Bronchial epithelial cell (primary cell): ENCODE measurements at places on chromosomes 3 and 15. TPM values are rescaled to one million over a fixed set of nuclear protein-coding genes. Genes with fewer than 3 reads are reported as not detected.
A peak's percentile ranks its signal among the peaks of the same experiment; 100 is the strongest.

SLC27A2 gene
- total RNA-seq: 1.3 and 6.7 TPM in 2 replicates

SPATA12 gene
- total RNA-seq: under 0.01 TPM in 1 of 2 replicates, not detected in the other

- peak; percentile 40 for DNase-seq
Measured at GRCh38 chr15:76418352-76419140, 82.0 kb downstream of the ISL2 start.

- DNase-seq: no peak
Measured at GRCh38 chr3:69172058-69172457, 49.7 kb upstream of the LMOD3 start.

- no peak for DNase-seq
Measured at GRCh38 chr3:118229196-118229595, 805.5 kb downstream of the IGSF11 start.

KLHL40 gene
- total RNA-seq: not detected in 2 replicates

FBXO40 gene
- total RNA-seq: not detected in 2 replicates

CHRNA7 gene
- under 0.01 TPM in 2 replicates for total RNA-seq

DNA sequence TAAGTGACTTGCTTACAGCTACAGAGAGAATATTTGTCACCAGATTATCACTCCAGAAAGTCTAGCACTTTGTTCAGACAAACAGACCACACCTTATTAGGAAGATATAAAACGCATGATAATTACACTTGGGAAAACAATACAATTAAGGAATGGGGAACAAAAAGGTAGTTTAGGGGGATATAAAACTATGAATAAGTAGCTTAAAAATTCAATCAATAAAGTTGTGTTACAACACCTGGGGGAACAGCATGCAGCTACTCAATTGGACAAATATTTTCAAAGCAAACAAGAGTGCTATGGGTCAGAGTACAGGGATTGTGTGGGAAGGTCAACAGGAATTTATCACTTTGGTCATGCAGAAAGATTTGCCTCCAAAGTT, 15.1 kb downstream of the CLDN1 start:
- DNase-seq: peak; percentile 53

DNA sequence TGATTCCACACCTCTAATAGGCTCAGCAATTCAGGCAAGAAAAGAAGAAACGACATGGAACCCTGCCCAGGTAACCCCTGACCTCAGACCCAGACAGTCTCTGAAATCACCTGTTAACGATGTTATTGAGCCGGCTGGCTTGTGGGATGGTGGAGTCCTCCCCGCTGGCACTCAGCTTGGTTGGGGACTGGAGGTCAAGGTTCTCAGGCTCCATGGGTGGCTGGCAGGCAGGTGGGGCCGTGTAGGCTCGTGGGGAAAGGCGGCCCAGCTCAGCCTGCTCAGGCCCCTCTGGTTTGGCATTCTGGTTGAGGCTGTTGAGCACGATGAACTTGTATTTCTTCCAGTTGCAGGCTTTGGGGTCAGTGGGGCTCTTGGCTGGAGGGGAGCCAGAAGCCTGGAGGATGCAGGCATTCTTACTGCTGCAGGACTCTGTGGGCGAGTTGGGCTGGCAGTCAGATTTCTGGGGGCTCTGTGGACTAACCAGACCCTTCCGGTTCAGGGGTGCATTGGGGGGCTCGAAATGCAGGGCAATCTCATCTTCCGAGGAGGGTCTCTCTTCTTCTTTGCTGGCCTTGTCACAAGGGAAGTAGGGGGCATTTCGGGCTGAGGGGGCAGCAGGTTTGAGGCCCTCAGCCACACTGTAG, 16.2 kb downstream of the BCL6 start:
- DNase-seq: no peak

DNA sequence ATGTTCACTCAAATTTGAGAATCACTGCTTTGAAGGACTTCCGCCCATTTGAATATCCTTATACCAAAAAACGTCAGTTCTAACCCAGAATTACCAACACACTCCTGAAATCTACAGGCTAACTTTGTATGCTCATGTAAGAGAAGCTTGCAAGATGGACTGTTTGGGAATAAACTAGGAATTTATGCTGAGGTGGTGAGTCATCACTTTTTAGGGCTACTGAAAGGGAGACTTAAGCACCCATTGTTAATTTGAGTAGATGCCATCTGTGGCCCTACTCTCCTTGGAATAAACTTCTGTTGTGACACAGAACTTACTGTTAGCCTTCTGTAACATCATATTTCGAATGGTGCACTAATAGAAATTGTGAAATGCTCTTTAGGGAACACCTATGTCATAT, 74.6 kb downstream of the FGF12 start:
- peak; percentile 5 for DNase-seq

- no peak for DNase-seq
Measured at GRCh38 chr15:74315626-74316025, 51.8 kb downstream of the CYP11A1 start.

GRCh38 chr15:69236505-69236904, 62.2 kb upstream of the PAQR5 start:
- peak; percentile 86 for DNase-seq

ERC2 gene
- under 0.01 and 0.13 TPM in 2 replicates for total RNA-seq

DNA sequence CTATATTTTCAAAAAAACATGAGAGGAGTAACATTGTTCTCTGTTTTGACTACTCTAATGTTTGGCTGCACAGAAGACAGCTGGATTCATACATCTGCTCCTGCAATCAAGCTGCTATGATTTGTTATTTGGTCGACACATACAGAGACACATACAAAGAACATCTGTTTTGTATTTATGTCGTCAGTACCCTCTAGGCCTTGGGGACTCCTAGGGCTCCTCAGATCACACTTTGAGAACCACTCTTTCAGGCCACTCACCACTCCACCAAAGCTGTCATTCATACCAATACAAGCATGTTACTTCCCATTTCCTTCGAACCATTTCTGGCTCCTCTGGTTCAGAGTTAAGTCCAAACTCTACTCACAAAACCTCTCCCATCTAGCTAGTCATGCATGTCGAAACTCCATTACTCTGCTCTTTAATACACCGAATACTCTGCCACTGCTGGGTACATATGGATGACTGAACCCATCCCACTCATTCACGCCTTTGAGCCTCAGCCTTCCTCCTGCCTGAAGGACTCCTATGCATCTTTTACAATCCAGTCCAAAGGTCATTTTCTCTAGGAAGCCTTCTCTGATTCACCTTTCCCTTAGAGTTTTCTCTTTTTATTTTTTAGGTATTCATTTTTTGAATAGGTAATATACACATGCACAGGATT, 102.9 kb upstream of the ARHGEF3 start:
- DNase-seq: no peak

VPS33B gene
- total RNA-seq: 10.5 and 12.2 TPM in 2 replicates

CHRNA5 gene
- total RNA-seq: 1.3 and 2.4 TPM in 2 replicates

GNB4 gene
- 10.9 and 15.8 TPM in 2 replicates for total RNA-seq

GRCh38 chr15:25451501-25451900, 12.7 kb upstream of the UBE3A start:
- no peak for DNase-seq

DNA sequence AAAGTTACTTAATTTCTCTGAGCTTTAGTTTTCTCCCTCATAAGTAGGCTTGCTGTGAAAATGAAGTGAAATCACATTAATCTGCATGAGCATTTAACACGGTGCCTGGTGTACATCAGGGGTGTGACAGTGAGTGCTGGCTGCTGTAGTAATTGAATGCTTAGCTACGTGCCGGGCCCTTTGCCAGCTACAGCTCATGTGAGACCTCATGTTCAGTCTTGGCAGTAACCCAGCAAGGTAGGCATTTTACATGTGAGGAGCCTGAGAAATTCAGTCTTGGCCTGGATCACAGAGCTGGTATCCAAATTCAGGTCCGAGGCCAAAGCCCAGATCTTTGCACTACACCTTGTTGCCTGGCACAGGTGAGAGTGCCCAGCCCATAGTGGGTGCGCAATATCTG, 9.1 kb downstream of the GHRL start:
- peak; percentile 79 for DNase-seq

DNA sequence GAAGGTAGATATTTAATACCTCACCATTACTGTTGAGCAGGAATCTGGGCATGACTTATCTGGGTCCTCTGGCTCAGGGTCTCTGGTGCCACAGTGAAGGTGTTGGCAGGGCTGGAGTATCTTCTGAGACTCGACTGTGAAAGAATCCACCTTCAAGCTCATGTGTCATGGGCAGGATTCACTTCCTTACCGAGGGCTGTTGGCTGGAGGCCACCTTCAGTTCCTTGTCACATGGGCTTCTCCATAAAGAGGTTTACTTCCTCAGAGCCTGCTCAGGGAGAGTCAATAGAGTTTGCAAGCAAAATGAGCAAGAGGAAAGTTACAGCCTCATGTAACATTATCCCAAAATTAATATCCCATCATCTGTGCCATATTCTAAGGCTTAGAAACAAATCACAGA, 459.5 kb downstream of the NR2F2 start:
- DNase-seq: no peak

DNA sequence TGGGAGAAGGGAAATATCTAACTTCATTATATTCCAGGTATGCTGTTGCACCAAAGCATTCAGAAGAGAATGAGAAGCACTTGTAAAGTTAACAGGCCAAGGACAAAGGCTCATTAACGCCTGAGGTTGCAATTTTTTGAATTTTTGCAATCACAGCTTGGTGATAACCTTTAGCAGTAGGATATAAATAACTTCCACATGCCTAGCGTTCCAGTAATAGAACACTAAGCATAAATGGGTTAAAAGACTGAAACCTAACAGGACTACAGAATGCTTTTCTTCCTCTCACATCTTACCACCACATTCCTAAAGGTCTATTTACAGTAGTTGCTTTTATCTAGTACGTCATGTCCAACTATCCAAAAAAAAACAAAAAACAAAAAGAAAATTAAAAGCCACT, 57.4 kb upstream of the IMPG2 start:
- DNase-seq: no peak

- DNase-seq: no peak
Measured at GRCh38 chr3:86245360-86245759, 745.6 kb downstream of the VGLL3 start.

- no peak for DNase-seq
Measured at GRCh38 chr3:97937205-97937604, 35.0 kb downstream of the RIOX2 start.

FBXW12 gene
- not detected in 2 replicates for total RNA-seq

DNA sequence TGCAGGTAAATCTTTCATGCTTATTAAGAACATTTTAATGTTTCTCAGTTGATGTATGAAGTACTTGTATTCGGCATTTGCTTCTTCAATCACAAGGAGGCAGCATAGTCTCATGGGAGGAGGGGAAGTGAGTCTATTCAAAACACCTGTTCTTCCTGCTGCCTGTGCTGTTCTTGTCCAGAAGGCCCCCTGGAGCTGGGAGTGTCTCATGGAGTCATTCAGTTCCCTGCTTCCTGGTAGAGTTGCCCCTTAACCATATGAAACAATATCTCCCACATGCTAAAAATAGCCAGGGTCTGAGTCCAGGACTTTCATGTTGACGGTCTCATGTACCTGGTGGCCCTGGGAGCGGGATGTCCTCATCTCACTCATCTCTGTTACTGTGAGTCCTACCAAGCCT, 15.5 kb upstream of the PPP1R2 start:
- DNase-seq: peak; percentile 72

ADAMTSL3 gene
- total RNA-seq: 0.79 and 1.2 TPM in 2 replicates

GOLGA6B gene
- total RNA-seq: not detected in 2 replicates

- DNase-seq: no peak
Measured at GRCh38 chr3:20194793-20195460, 8.9 kb upstream of the SGO1 start.

PIGZ gene
- total RNA-seq: 1.6 and 1.7 TPM in 2 replicates

GRCh38 chr3:33063651-33064051, 33.3 kb downstream of the GLB1 start:
- DNase-seq: no peak
